ENCODE measurements at places on chromosomes 13 and 19.

GRCh38 chr13:30697177-30697953 lies 38.0 kb upstream of the ALOX5AP start:
- DNase-seq, result no peak

DNA sequence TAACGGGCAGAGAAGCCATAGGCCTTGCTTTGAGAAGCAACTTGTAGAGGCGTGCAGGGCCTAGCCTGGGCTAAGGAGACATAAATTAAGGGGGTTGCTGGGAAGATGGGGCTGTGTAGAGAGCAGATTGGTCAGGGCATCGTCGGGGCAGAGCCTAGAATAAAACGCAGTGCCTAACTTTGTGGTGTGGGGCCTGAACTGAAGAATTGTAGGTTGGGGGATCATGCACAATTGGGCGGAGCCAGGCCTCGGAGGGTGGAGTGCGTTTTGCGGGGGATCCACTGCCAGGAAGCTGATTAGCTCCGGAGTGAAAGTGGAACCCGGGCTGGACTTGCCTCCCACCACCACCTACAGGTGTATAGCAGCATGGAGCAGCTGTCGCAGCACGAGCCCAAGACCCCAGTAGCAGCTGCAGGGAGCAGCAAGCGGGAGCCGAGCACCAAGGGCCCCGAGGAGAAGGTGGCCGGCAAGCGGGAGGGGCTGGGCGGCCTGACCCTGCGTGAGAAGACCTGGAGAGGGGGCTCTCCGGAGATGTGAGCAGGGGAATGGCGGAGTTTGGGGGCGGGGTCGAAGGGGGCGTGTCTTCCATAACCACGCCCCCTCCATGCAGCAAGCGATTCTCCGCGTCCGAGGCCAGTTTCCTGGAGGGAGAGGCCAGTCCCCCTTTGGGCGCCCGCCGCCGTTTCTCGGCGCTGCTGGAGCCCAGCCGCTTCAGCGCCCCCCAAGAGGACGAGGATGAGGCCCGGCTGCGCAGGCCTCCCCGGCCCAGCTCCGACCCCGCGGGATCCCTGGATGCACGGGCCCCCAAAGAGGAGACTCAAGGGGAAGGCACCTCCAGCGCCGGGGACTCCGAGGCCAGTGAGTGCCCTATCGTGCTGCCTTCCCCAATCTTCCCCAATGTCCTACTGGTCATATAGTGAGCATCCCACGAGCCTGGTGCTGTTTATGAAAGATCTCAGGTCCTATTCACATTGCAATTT lies 13.8 kb downstream of the DNASE2 start:
- peak; percentile 35 for DNase-seq

DNA sequence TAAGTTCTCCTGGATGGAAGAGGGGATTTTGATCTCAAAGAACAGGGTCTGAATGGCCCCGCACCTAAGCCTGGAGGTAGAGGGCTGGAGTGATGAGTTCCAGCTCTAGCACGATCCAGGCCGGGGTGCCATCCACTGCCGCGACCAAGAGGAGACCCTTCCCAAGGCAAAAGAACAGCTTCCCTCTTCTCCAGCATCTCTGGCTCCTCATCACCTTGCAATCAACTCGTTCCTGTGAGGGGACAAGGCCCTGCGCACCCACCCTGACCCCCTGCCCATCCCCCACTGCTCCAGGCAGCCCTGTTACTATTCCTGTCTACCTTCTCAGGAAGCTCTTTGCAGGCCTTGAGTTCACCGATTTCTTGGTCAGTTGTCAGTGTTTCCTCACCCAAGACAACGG lies 17.8 kb downstream of the COL4A1 start:
- DNase-seq, result no peak

DNA sequence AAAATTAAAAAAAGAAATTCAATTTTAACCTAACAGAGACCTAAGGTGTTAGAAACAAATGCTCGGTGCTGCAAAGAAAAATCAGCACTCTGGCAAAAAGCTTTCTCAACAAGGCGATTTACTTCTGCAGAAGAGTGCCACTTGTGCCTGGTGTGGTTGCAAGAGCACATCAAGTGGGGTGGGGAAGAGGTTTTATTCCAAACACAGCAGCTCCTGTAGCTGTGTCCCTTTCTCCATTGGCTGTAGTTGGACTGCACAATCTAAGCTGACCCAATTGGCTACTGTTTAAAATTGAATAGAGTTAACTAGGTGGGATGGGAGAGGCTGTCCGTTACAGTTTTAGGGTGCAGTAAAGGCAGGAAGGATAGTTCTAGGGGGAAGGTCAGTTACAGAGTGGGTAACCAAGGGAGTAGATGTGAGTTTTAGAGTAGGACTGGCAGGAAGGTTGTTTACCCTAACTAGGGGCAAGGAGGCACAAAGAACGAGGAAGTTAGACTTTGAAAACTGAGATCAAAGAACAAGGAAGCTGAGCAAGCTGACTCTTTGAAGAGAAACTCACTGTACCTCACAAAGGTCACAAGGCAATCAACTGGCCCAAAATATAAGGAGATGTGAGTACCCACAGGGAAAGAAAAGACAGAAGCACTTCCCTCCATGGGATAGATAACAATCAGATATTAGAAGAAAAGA lies 145.7 kb downstream of the LIG4 start:
- DNase-seq, result no peak

DNA sequence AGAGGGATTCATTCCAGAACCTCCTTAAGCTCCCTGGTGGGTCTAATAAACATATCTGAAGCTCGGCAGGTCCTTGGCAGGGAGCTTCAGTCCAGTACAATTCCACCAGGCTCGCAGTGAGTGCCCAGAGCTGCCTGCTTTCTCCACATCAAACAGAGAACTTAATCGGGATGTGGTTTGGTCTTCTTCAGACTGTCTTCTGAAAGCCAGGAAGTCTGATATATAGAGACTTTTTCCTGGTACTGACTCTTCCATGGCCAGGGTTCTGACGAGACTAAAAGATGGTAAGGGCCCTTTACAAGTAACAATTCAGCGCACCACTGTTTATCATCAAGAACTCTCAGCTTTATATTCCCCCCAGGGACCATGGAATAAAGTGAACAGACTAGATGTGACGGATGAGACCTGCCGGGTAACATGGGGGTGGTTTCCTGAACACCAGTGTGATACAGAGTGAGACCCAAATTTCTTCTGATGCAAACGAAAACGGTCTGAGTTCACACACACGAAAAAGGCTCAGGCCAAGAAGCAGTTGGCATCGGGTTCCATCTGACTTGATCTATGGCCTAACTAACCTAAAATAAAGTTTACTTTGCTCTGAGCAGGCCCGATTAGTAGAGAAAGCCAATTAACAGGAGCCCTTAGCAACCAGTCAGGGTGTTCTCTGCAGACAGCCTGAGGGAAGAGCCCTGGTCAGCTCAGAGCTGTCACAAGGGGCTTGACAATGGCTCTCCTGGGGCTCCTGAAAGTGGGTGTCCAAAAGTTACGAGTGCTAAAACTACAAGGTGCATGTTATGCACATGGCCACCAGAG lies 29.0 kb downstream of the RANBP3 start:
- DNase-seq, result no peak

- DNase-seq, result peak; percentile 40
Measured at GRCh38 chr13:84086847-84087162, 204.5 kb upstream of the SLITRK1 start.

DNA sequence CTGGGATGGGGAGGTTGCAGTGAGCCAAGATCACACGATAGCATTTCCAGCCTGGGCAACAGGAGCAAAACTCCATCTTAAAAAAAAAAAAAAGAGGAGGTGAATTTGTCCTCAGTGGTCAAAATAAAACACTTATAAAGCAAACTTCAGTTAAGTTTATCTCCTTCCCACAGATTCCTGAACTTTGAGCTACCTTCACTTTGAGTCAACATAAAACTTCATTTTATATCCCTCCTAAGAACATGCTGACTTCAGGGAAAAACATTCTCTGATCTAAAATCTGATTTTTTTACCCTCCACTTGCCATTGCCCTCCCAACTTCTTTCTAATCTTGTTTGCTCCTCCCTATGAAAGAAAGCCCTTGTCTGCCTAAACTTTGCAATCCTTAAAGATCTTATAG lies 59.0 kb downstream of the ZNF429 start:
- DNase-seq, result no peak

DNA sequence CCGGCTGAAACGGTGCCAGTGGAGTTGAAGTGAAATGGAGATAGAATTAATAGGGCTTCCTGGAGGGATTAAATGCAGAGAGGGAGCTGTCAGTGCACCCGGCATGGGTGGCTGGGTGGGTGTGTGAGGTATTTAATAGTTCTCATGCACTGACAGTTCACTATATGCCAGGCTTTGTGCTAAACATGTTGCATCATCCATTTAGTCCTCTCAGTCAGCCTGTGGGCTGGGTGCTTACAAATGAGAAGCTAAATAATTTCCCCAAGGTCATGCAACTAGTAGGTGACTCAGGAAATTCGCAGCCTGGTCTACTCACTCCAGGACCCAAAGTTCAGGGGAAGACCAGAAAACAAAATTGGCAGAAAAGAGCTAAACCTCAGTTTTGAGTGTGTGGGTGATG lies 63.5 kb upstream of the SPATA13 start:
- no peak for DNase-seq

DNA sequence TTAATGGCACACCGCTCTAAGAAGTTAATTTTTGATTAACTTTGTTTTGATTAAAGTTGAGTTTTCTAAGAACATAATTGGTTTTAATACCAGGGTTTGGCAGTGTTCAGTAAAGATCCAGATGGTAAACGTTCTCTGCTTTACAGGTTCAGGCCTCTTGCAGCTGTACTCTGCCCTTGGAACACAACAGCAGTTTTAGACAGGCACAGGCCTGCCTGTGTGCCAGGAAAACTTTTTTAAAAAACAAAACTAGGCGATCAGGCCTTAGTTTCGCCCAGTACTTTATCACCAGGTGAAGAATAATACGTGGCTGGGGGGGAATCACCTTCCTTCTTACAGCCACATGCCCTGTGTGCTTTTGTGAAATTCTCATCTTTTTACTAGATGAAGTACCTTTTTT lies 38.0 kb upstream of the TEX29 start:
- no peak for DNase-seq

DNA sequence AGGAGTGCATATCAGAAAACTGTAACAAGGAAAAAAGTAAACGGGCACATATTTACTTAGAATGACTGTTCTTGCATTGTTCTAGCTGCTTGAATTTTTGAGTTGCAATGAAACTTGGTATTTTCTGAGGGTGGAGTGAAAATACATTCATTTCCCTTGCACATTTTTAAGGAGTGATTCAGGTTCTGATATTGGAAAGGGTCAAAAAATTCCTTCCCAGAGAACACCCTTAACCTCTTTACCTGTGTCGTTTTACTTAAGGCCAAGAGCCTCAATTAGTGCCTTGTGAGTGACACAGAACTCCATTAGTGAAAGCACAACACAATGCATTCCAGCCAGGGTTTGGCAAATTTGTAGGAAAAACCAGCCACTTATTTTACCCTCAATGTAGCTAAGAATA lies 2.3 kb downstream of the ITGBL1 start:
- DNase-seq, result no peak

GRCh38 chr13:69706807-69707206 lies 400.8 kb upstream of the ATXN8OS start:
- DNase-seq, result no peak

- DNase-seq, result no peak
Measured at GRCh38 chr19:28615546-28615916, 597.4 kb downstream of the UQCRFS1 start.

GRCh38 chr19:58279042-58279924 lies 528 bp downstream of the ZNF8 start:
- DNase-seq, result no peak

- no peak for DNase-seq
Measured at GRCh38 chr19:22807061-22807835, 23.3 kb upstream of the ZNF99 start.

DNA sequence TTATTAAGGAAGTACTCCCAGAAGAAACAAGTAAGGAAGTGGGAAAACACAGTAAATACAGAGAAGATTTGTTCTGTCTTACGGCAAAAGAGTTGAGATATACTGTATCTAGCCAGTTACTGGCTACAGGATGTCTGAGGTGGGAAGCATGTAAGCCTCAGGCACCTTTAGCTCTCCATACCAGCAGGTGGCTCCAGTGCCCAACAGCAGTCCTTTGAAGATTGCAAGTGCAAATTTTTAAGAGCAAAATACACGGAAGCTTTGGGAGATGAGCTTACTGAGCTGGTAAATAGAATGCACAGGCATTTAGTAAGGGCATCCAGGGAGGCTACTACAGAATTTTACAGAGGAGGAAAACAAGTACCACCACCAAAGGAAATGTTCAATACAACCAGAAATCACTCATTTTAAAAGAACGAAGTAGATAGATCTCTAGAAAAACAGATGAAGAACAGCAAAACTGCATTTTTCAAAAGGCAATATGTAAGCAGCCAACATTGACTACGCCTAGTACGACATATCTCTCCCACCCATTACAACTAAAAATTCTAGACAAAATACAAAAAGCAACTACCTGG lies 57.9 kb upstream of the VSTM2B start:
- peak; percentile 6 for DNase-seq

DNA sequence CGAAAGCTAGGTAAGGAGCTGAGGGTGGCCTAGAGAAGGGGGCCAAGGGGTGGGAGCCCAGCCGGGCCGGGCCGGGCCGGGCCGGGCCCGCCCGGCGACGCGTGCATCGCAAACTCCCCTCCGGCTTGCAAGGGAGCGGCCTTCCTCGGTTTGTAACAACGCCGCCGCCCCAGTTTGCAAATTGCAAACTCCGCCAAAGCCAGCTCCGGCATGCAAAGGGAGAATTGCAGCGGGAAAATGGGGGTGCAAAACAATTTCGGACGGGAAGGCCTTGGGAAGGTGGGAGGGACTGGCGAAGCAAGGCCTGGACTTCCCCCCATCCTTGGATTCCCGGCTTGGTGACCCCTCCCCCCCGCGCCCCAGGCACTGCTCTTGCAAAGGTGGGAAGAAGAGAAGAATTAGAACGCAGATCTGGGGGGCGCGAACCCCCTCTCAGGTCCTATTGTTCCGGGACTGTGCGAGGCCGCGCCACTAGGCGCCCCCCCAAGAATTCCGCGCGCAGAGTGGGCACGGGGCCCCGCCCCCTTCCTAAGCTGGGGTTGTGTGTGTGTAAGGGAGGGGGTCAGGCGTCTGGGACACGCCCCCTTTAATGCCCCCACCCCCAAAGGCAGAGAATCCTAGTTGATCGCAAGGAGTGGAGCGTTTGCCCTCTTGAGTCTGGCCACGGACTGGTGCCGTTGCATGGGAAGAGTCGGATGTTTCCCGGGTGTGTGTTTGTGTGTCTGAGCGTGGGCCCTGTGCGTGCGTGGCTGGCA lies 926 bp downstream of the PRR12 start:
- DNase-seq, result no peak

GRCh38 chr13:32173881-32174280 lies 141.3 kb downstream of the ZAR1L start:
- DNase-seq, result no peak

DNA sequence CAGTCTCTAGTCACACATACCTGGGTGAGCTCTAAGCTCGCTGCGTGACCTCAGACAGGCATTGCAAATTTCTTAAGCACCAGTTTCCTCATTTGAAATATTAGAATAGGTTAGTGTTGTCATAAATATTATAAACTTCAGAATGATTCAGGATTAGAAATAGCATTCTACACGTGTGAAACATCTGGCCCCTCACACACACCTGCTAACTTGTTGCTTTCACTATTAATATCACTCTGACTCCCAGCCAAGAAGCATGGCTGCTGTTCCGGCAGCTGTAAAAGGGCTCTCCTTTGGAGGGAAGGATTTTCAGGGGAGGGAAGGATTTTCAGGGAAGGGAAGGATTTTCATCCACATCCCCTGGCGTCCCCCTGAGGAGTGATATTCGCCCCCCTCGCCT lies 161.3 kb upstream of the GPR12 start:
- no peak for DNase-seq

All from AML-193 (cell line).